ENCODE measurements at places on chromosomes 1 and 21.

GRCh38 chr21:41361786-41362604 lies at the start of gene MX2:
TSS of gene MX2 (plus strand) at chr21:41362027. CDS start at chr21:41376907, 14,880 bp downstream.
- no peak for DNase-seq

DNA sequence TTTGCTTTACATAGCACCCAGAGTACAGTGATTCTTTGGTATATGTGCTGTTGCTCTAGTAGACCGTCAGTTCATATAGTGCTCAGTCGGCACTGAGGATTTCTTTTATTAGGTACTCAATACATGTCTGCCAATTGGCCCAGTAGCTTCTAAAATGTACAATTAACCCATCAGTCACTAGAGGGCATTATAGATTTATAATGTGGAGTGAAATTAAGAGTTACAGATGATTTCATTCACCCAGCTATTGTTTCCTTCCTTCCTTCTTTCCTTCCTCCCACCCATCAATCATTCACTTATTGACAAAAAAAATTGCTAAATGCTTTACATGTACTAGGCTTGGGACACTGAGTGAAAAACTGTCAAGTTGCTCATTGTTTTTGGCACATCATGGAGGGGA lies 263.6 kb upstream of the USP24 start:
- no peak for DNase-seq

DNA sequence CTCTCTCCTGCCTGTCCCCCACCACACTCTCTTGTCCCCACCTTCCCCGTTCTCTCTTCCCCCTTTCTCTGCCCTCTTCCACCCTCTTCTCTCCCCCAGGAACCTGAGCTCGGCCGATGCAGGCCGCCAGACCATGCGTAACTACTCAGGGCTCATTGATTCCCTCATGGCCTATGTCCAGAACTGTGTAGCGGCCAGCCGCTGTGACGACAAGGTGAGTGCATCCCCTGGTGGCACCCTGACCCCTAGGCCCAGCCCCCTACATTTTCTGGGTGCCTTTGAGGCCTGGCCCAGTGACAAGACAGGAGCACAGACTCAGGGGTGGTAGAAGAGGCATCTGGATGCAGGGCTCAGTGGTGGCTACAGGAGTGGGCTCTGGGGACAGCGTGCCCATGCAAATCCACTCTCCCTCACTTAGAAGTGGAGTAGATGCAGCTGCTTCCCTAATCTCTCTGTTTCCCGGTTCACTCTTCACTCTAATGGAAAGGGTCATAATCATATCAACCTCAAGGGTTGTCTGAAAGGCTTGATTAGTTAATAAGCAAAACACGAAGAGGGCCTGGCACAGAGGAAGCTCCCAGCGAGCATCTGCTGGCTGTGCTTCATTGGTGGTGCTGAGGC lies 37.0 kb downstream of the PKP1 start:
- DNase-seq, result no peak

- no peak for DNase-seq
These were observed 17.3 kb upstream of the FMN2 start for GRCh38 chr1:240074422-240074821.

GRCh38 chr1:43836267-43836951 lies 97.2 kb upstream of the ARTN start:
- no peak for DNase-seq

DNA sequence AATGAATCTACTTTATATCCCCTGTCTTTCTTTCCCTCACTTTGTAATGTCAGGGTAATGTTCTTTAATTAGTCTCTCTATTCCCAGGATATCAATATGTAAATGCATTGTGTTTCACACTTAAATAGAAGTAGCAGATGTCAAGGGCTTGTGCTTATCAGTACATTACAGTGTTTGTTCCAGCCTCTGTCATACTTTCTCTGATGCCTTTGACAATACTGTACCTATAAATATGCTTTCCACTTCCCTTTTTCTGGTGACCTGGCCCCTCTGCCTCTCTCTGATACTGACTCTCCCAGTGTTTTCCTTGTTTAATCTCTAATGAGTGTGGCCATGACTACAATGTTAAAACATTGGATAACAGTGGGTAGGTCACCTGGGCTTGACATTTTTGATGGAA lies 862.0 kb upstream of the NEGR1 start:
- DNase-seq, result no peak

DNA sequence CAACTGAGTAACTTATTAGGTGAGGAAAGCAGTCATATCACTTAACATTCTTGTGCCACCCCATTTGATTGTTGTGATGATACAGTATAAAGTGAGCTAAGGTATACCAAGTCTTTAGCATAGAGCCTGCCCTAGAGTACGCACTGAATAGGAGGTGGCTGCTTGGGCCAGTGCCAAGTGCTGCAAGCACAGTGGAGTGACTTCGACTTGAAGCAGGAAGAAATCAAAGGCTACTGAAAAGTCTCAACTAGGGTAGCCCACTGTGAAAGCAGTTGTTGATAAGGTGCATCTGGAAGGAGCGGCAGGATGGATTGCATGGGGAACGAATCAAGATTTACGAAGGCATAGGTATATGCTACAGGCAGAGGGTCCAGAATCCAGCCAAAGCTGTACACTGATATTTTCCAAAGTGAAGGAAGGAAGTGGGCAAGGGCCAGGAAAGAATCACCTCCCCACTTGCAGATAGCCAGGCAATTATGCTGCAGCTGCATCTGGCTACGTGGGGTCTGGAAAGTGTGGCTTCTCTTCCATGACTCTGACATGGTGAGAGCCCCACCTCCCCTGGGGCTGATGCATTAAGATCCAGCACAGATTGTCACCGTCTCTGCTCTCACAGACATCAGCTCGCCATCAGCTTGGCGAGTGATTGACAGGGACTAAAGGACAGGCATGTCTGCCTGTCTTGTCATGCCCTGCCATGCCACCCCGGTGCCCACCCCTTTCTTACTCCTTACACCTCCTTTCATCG lies 287.0 kb upstream of the PLXNA2 start:
- DNase-seq, result no peak

GRCh38 chr1:70826428-70826827 lies 221.2 kb downstream of the PTGER3 start:
- DNase-seq, result no peak

Data from head of caudate nucleus (tissue), 42 donors.